ENCODE measurements at places on chromosomes 4 and X.

DNA sequence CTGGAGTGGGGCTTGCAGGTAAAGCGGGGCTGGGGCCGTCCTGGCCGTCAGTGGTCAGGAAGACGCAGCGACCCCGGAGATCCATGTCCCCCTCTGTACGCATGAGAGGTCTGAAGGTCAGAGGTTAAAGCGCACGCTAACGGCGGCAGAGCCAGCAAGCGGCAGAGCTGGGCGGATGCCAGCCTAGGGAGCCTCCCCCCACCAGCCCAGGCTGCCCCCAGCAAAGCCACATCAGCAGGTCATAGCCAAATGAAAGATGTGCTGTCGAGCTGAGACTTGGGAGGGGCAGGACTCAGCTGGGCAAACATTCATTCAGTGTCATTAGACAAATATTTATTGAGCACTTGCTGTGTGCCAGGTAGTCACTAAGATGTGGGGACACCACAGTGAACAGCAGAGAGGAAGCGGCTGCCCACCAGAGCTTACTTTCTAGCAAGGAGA, 593 bp upstream of the JAKMIP1 start:
- DNase-seq = no peak

- DNase-seq = no peak
These were observed 4.0 kb downstream of the DCLK2 start for GRCh38 chr4:150082241-150082640.

- no peak for DNase-seq
These were observed 4.4 kb downstream of the GSPT2 start for GRCh38 chrX:51747671-51748070.

DNA sequence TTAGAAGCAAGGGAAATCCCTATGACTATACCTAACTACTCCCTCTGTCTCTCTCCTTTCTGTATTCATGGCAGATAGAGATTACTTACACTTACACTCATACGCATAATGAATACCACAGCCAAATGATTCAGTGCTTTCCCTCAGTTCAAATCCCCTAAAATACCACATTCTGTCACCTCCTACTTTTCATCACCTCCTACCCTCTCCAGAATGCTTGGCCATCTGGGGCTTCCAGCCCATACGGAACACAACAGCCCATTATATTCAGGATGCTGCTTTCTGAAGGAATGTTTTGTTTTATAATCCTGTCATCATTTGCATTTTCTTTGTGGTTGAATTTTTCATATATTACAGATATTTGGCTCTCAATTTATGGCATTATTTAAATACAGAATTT, 361.6 kb downstream of the GRIA2 start:
- DNase-seq = no peak

GRCh38 chr4:159410076-159410777, 307.3 kb downstream of the RAPGEF2 start:
- no peak for DNase-seq

Data from stimulated activated CD4-positive, alpha-beta T cell treated with anti-CD3 and anti-CD28 coated beads, TNF-alpha, amount 100 ng/mL, for 4 hours (primary cell).